ENCODE measurements at places on chromosomes 6 and 20.
A peak's percentile ranks its signal among the peaks of the same experiment; 100 is the strongest.

- DNase-seq, result no peak
Measured at GRCh38 chr6:18533793-18534192, 146.6 kb downstream of the RNF144B start.

DNA sequence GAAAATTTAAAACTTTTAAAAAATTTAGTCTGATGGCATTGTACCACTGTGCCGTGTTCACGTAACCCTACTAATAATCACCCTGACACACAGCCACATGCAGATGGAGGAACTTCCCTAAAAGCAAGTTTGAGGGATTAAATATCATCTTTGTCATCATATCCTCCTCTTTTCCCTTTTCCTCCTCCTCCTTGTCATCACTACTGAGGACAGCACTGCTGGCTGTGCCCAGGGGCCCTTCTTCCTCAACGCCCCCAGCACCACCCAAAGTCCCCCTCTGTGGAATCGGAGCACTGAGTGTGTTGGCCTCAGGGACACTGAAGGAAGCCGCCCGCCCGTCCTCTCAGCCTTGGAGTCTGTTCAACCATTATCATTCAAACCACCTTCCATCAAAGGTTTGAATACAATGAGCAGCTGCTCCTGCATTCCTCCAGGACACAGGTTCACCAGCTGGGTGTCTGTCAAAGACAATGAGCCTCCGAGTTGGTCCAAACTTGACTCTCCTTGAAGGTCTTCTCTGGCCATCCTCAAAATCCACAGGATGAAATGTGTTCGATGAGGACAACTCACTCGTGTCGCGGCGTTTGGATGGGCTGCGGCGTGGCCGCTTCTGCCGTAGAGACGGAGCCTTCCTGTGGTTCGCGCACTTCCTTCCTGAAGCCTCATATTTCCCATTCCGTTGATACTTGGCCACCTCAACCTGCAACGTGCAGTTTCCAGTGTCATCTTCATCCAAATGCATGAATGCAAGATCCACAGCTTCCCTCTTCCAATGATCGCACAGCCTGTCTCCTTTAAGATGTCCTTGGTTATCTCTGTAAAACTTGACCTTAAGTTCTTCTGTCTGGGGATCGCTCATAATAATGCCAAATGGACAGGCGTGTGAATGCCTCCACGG lies 23.3 kb downstream of the NQO2 start:
- DNase-seq, result peak; percentile 81

DNA sequence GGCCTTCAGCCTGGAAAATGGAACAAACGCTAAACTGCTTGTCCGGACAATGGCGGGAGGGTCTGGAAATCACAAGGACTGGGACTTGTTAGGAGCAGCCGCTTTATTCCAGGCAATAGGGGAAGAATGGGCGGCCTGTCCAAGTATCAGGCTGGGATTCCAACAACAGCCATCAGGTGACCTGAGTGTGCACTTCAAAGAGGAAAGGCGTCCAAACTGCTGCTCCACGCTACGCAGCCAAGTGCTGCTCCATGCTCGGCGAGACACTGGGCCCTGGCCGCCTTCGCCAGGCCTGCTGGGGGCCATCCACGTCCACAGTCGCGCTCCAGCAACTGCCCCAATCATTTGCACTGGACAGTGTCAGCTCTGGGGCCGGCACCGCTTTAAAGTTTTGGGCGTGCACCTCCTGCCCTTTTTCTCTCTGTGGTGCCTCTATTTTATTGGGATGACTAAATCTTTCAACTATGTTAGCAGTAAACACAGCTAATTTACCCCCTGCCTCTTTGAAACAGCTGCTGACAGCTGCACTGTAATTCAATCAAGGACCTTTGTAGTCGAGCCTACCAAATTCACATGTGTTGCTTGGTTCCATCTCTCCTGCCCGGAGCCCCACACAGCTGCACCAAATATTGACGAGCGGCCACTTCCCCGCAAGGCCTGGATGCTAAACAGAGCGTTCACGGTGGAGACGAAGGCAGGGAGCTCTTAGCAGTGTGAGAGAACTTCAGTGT lies 98.3 kb downstream of the BMP7 start:
- no peak for DNase-seq

DNA sequence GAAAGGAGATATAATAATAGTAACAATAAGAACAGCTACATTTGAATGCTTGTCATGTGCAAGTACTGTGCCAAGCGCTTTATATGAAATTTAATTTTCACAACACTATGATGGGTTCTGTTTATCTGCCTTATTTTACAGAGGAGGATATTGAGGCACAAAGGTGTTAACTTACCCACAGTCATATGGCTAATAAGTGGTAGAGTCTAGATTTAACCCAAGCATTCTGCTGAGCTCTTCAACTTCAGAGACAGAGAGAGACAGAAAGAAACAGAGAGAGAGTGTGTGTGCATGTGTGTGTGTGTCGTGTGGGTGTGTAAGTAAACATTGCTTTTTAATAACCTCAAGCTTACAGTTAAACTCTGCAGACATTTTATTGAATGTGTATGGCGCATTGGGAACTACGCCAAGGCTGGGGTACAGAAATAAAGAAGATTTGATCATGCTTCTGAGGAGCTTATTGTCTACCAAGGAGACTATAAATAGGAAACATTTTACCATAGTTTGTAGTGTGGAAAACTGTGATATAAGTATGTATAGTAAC lies 12.9 kb downstream of the TBPL1 start:
- no peak for DNase-seq

DNA sequence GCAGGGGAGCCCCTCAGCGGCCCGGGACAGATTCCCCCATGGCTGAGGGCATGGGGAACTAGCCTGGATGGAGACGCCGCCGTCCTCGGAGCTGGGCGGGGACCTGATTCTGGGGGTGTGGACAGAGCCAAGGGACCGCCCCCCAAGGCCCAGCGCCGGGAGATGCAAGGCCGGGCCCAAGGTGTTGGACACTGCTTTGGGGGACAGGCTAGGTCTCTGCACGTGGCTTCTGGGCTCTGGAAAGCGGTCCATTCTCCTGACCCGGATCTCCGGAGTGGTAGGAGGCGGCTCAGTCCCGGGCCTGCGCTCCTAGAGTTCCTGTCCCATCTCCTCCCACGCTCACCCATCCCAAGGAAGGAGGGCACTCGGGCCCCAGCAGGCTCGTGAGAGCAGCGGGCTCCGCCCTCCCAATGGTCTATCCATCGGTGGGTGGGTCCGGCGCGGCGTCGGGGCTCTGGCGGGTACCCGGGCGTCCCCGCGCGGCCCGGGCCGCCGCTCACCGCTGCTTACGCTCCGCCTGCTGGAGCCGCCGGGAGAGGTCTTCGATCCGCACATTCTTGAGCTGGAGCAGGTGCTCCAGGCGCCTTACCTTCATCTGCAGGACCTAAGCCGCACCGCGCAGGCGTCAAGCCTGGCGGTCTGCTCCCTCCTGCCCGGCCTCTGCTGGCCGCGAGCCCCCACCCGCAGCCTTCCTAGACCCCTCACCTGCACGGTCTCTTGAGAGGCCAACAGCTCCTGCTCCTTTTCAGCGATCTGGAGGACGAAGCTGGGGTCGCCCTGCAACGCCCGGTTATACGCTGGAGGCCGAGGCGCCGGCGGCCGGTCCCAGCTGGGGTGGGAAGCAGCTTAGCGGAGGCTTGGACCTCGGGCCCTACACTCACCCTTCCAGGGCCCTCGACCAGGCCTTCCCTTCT lies 3.3 kb downstream of the SPEF1 start:
- peak; percentile 36 for DNase-seq

DNA sequence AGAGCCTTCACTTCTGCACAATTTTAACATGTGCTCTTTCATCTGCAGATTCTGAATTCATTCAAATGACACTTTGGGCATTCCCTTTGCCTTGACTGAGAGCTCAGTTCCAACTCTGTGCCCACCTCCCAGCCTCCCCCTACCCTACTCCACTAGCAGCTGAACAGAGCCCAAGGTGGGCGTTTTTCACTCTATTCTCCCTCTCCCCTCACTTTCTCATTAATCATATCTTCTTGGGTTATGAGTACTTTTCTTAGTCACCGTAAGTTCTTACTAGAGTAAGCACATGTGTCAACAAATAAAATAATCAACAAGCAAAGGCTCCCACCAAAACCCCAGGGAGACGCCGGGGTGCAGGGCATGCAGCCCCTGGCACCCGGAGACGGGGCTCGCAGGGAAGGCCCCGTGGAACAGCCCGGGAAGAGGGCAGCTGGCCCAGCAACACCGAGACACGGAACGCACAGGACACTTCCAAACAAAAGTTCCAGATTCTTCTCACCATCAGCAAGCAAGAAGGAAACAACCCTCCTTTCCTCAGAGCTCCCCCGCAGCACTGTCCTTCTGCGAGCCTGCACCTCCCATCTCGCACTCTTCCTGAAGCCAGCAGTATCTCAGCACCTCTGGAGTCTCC lies 34.1 kb downstream of the TAF4 start:
- DNase-seq, result no peak

DNA sequence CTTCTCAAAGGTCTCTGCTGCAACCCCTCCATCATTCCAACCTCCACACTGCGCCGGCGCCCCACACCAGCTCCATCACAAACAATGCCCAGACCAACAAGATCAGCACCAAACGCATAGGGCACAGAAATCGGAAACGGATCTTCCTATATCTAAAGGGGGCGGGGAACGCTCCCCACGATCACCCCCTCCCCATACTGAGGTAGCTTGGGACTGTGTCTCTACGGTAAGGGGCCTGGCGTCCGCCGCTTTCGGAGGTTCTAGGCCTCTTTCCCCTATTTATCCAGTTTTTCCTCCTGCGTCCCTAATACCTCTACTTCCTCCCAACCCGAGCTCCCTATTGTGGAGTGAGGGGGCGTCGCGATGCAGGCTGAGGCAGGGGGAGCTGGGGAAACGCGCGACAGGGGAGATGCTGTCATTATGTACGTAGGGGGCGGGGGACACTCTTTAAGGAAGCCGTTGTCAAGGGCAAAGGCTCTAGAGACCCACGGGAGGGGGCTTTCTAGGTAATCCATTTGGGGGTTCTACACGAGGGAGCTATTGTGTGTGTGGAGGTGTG lies 909 bp downstream of the DNAAF9 start:
- DNase-seq, result peak; percentile 41

GRCh38 chr20:51687108-51687507 lies 81.1 kb downstream of the ATP9A start:
- DNase-seq, result peak; percentile 21

- DNase-seq, result no peak
Measured at GRCh38 chr20:36298061-36298460, 8.1 kb upstream of the DLGAP4 start.

GRCh38 chr20:63920226-63920625 lies 25.3 kb downstream of the DNAJC5 start:
- no peak for DNase-seq

GRCh38 chr6:81736428-81736827 lies 16.1 kb downstream of the TENT5A start:
- DNase-seq, result no peak

DNA sequence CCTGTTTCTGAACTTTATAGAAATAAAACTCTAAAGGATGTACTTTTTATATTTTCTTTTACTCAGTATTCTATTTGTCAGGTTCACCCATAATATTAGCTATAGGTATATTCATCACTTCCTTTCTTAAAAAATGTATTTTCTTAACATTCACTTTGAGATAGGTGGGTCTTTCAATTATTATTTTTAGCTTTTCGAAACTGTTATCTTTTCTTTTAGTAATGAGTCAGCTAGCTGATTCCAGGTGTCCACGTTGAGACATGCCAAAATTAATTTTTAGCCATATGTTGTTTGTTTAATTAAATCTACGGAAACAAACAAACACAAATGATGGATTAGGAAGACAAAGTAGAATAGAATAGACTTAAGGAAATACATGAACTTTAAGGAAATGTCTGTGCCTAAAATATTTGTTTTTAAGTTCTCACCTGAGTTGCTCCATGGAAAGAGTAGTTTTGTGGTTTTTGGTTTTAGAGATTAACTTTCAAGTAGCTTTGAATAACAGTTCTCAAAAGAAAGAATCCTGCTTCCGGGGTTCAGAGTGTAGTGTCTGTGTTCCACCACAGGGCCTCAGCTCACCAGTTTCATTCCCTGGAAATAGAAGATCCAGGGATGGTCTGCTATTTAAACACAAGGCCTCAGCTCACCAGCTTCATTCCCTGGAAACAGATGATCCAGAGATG lies 435.0 kb downstream of the HAO1 start:
- DNase-seq, result no peak

DNA sequence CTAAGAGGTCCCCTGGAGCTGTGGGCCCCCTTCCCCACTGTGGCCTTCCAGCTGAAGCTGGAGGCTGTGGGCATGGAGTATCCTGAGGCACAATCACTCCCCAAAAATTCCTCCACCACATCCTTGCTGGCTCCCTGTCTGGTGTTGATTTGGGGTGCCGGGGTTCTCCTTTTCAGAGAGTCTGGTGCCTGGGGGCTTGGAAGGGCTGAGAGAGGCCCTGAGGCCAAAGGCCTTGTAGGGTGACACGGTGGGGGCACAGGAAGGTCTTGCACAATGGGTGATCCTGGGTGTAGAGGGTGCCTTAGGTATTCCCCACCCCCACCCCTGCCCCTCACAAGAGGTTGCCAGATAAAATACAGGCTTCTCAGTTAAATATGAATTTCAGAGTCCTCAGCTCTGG lies 33.2 kb upstream of the VEGFA start:
- DNase-seq, result no peak

DNA sequence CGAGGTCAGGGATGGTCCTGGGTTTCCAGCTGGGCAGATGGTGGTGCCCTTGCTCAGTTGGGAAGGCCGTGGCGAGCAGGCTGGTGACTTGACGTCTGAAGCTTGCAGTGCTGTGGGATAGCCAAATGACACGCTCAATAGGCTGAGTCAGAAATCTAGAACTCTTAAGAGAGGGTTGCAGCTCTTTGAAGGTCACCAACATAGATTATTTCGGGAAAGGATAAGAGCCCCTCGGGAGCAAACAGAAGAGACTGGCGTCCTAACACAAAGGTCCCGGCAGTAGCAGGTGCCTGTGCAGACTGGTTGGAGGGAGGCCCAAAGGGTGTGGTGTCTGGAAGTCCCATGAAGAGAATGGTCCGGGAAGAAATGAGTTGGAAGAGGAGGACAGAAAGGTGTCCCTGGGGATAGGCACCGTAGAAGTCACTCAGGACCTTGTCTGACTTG lies 18.4 kb downstream of the PKIG start:
- DNase-seq, result no peak

DNA sequence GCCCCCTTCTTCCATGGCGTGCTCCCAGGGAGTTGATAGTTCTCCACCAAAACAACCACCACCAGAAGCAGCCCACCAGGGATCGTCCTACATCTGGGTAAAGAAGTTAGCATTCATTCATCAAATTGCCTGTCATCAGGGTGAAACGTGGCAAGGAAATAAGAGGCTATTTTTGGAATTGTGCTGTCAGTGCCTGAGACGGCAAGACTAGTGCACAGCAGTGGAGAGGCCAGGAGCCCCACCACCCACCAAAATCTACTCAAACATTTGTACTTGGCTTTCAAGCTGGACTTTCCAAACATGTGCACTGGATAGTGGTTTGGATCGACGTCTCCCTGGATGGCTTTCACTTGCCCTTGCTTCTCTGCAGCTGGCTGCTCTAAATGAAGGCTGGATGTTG lies 44.8 kb downstream of the TXNDC5 start:
- DNase-seq, result no peak

DNA sequence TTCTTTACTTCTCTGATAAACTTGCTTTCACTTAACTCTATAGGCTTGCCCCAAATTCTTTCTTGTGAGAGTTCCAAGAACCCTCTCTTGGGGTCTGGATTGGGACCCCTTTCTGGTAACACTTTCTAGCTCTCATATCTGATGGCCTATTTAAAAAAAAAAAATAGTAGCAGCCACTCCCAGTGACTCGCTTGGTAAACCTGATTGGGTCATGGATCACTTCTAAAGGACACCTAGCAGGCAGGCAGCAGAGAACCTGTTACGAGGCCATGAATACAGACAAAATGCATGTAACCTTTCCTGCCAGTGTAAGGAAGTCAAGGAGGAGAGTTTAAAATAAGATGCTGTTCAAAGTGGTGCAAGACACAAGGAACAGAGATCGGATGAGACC lies 9.1 kb upstream of the SERPINB6 start:
- no peak for DNase-seq
